Mammary microvascular endothelial cell (primary cell): ENCODE measurements at places on chromosomes 5 and 9. TPM values are rescaled to one million over a fixed set of nuclear protein-coding genes. Genes with fewer than 3 reads are reported as not detected.

The ADGRD2 gene
- total RNA-seq: not detected in 2 replicates

The NOXA1 gene
- total RNA-seq: 0.07 TPM in 1 of 2 replicates, not detected in the other

The PCDHGC3 gene
- 18.0 and 18.2 TPM in 2 replicates for total RNA-seq

The SEMA6A gene
- 2.0 and 4.4 TPM in 2 replicates for total RNA-seq

The PCDHGA6 gene
- total RNA-seq: 0.73 and 1.2 TPM in 2 replicates

The FAM53C gene
- 19.3 and 23.3 TPM in 2 replicates for total RNA-seq

The FAM120A gene
- 96.5 and 97.9 TPM in 2 replicates for total RNA-seq

The PDGFRB gene
- total RNA-seq: 0.69 and 1.6 TPM in 2 replicates

The SLC6A18 gene
- not detected in 2 replicates for total RNA-seq

The BASP1 gene
- total RNA-seq: 74.4 and 78.5 TPM in 2 replicates

The MPDZ gene
- total RNA-seq: 32.8 and 35.4 TPM in 2 replicates

The OR1J2 gene
- not detected in 2 replicates for total RNA-seq

The TSPAN17 gene
- total RNA-seq: 48.5 and 52.5 TPM in 2 replicates

The SPAAR gene
- 26.6 and 26.8 TPM in 2 replicates for total RNA-seq

The TMC1 gene
- total RNA-seq: 0.13 TPM in 1 of 2 replicates, not detected in the other

The NDUFA8 gene
- total RNA-seq: 70.5 and 73.3 TPM in 2 replicates

The PCDH12 gene
- total RNA-seq: 14.2 and 17.1 TPM in 2 replicates

The TRIM36 gene
- 1.5 and 1.7 TPM in 2 replicates for total RNA-seq

The CAVIN4 gene
- total RNA-seq: 0.94 and 1.2 TPM in 2 replicates

The HINT1 gene
- total RNA-seq: 260 and 269 TPM in 2 replicates

The ADAMTS16 gene
- total RNA-seq: not detected in 2 replicates

The AFF4 gene
- total RNA-seq: 31.9 and 33.4 TPM in 2 replicates

The TRIO gene
- 131 and 132 TPM in 2 replicates for total RNA-seq
